ENCODE measurements at places on chromosomes 11 and 22. TPM values are rescaled to one million over a fixed set of nuclear protein-coding genes. Genes with fewer than 3 reads are reported as not detected.

- DNase-seq, result no peak
- no peaks in the 10 kb centered on the region for H3K27me3 ChIP-seq
- no peak overlapping the region for H3K27ac ChIP-seq
Measured at GRCh38 chr11:36130401-36130800, 158.8 kb downstream of the COMMD9 start.

- no peaks in the 10 kb centered on the region for H3K27me3 ChIP-seq
- no peaks in the 10 kb centered on the region for H3K4me1 ChIP-seq
- no peak overlapping the region for H3K27ac ChIP-seq
- peaks cover 5% of the 10 kb centered on the region for H3K36me3 ChIP-seq
- H3K4me3 ChIP-seq, result no peak overlapping the region
- no peak for DNase-seq
Measured at GRCh38 chr11:111833524-111833923, 37.9 kb downstream of the ALG9 start.

Gene IL17RA
- 8.3 TPM for total RNA-seq

Gene RAPSN
- not detected for total RNA-seq

Data from body of pancreas (tissue), 4 donors.